ENCODE measurements at places on chromosomes 12 and 14. TPM values are rescaled to one million over a fixed set of nuclear protein-coding genes. Genes with fewer than 3 reads are reported as not detected.

- no peak for DNase-seq
Observed at GRCh38 chr12:530308-530707, 70.6 kb downstream of the B4GALNT3 start.

- DNase-seq = peak; percentile 26
Observed at GRCh38 chr14:104281768-104282301, 143.4 kb downstream of the KIF26A start.

DNA sequence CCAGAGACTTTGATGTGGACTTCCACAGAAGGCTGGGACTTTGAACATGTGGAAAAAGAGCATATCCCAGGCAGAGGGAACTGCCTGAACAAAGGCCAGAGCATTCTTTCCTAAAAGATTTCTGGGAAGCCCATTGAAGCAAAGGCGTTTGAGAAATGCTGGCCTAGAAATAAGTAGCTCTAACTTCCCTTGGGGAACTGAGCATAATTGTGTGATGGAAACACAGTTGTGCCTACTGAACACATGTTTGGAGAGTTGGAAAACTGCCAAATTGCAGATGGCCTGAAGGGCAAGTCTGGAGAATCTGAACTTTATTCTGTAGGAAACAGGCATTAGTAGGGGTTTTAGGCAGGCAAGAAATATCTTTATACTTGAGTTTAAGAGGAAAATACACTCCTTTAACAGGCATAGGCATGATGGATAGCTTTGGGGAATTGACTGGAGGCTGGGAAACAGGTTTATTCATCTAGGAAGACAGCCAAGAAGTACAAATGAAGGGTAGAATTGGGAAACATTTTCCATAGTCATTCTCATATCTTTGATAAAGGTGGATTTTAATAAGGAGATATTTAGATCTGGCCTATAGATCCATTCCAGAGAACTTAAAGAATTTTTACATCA is 134.1 kb downstream of the TPH2 start:
- DNase-seq = no peak

DNA sequence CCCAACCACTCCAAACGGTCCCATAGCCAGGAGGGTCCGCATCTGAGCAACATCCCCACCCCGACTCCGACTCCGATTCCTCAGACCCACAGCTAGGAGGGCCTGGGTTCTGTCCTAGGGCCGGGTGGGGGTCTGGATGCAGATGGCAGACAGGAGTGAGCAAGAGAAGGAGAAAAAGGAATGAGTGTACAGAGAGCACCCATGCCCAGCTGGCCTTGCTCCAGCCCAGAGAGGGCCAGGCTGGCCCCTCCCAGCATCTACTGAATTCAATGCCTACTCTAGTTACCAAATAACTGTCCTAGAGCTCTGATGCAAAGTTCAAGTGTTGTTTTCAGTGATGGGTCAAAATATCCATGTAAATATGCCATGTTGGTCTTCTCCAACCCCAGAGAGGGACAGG is 40.8 kb downstream of the VDR start:
- DNase-seq = no peak

DNA sequence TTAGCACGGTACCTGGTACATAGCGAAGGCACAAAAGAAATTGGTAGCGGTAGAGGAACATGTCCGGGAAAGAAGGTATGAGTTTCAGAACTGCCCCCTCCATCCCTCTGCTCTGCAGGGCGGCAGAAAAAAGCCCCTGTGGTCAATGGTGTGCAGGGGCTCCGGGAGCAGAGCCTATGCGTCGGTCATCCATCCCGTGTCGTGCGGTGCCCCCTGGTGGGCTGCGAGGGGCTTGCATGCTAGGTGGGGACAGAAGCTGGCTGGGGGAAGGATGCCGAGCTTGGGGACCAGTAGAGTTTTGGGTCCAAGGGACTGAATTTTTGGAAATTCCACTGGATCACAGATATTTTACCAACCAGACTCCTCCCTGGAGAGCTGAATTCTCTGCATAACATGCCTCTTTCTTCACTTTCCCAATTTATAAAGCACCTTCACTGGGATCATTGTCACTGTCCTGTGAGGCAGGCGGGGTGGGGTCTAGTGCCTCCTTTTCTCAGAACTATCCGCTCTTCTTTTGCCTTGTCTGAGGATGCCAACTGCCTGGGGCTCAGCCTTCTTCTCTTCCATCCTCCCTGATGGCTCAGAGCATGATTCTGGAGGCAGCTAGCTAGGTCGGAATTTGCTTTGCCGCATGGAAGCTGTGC is 148.7 kb downstream of the SMOC1 start:
- DNase-seq = peak; percentile 88

- no peak for DNase-seq
Observed at GRCh38 chr12:1093166-1093751, 102.2 kb downstream of the ERC1 start.

DNA sequence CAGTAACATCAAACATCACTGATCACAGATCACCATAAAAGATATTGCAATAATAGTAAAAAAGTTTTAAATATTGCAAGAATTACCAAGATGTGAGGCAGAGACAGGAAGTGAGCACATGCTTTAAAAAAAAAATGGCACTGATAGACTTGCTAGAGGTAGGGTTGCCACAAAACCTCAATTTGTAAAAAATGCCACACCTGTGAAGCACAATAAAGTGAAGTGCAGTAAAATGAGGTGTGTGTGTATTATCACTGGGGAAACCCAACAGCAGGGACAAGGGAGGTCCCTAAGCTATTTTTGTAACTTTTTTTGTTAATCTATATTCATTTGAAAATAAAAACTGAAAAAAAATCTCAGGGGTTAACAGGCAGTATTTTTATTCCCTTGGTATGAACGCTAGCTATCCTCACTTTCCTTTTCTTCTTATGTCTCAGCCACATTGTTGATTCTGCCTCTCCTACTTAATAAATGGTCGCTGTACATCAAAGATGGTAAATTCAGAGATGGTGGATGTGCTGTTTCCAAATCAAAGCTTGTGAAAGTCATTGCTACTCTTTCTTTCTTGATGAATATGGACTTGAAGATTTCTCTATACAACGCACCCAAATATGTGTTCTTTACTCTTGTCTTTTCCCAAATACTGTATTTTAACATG is 14.0 kb upstream of the KLRD1 start:
- no peak for DNase-seq

GRCh38 chr14:94111276-94112095 is 950 bp downstream of the IFI27 start:
- DNase-seq = no peak

DNA sequence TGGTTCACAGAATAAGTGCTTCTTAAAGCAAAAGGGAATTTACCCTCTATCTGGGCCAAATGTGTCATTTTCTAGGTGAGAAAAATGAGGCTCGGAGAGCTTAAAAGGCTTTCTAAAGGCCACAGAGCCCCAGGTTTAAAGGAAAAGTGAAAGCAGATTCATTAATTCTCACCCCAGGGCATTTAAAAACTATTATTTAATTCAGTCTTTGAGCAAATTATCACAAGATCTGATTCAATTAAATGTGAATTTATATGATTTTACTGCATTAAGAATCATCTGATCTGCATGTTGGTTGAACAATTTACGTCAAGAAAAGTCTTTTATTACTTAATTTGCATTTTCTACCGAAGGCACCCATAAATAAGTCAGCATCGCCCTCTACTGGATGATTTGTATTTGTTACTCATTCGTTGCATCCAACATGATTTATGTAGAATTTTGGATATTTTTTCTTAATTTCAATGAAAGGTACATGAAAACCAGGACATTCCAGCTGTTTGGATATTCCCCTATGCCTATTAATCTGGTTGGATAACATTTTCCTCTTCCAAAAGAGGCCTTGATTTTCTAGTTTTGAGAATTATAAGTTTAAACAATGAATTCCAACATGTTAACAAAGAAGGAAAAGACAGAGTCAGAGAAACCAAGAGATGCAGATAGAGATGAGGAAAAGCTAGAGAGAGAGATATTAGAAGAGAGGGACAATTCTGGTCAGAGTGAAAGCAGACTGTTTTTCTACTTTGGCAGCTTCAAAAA is 19.1 kb upstream of the DHRS7 start:
- no peak for DNase-seq

GRCh38 chr14:85527445-85528035 is 2.4 kb upstream of the FLRT2 start:
- no peak for DNase-seq

GRCh38 chr12:117049295-117049694 is 49.9 kb downstream of the TESC start:
- DNase-seq = peak; percentile 46

- no peak for DNase-seq
Observed at GRCh38 chr14:77031759-77032490, 3.4 kb upstream of the IRF2BPL start.

- no peak for DNase-seq
Observed at GRCh38 chr12:91144053-91144452, 32.8 kb upstream of the LUM start.

CNTN1 gene
- total RNA-seq = 0.73 TPM

SERPINA3 gene
- 112 TPM for total RNA-seq

PLBD1 gene
- total RNA-seq = 24.4 TPM

C14orf93 gene
- total RNA-seq = 5.6 TPM

KRT78 gene
- total RNA-seq = not detected

ANG gene
- 4.5 TPM for total RNA-seq

KRT6C gene
- total RNA-seq = not detected

All from Right ventricle myocardium inferior (tissue), 1 donor.